Liver (tissue), 10 donors: ENCODE measurements at places on chromosomes 3 and 15.

GRCh38 chr15:74373056-74373650, 5.7 kb upstream of the CYP11A1 start:
- no peak overlapping the region for H3K4me3 ChIP-seq
- no peak overlapping the region for H3K27ac ChIP-seq
- no peak for DNase-seq
- H3K36me3 ChIP-seq, result no peaks in the 10 kb centered on the region
- peaks cover 11% of the 10 kb centered on the region for H3K4me1 ChIP-seq
- no peaks in the 10 kb centered on the region for H3K27me3 ChIP-seq

- no peaks in the 10 kb centered on the region for H3K4me1 ChIP-seq
- H3K36me3 ChIP-seq, result peaks cover 2% of the 10 kb centered on the region
- H3K4me3 ChIP-seq, result peak overlapping the region; percentile 85
Measured at GRCh38 chr15:92883163-92883875, 16.8 kb upstream of the CHD2 start.

- H3K27me3 ChIP-seq, result no peaks in the 10 kb centered on the region
- peaks cover 3% of the 10 kb centered on the region for H3K4me1 ChIP-seq
- no peak overlapping the region for H3K4me3 ChIP-seq
- no peak overlapping the region for H3K27ac ChIP-seq
- no peak for DNase-seq
Measured at GRCh38 chr15:75718328-75718727, 5.7 kb upstream of the CSPG4 start.

- peak overlapping the region; percentile 84 for H3K4me3 ChIP-seq
- peaks cover 28% of the 10 kb centered on the region for H3K4me1 ChIP-seq
- no peaks in the 10 kb centered on the region for H3K27me3 ChIP-seq
- no peaks in the 10 kb centered on the region for H3K36me3 ChIP-seq
Measured at GRCh38 chr3:57756528-57757401, 656 bp downstream of the SLMAP start.

- no peak overlapping the region for H3K27ac ChIP-seq
- H3K4me3 ChIP-seq, result no peak overlapping the region
- H3K27me3 ChIP-seq, result no peaks in the 10 kb centered on the region
- no peaks in the 10 kb centered on the region for H3K4me1 ChIP-seq
Measured at GRCh38 chr15:83610901-83611685, 42.8 kb upstream of the ADAMTSL3 start.

- H3K4me3 ChIP-seq, result no peak overlapping the region
- no peaks in the 10 kb centered on the region for H3K36me3 ChIP-seq
- no peaks in the 10 kb centered on the region for H3K27me3 ChIP-seq
- H3K4me1 ChIP-seq, result no peaks in the 10 kb centered on the region
- no peak overlapping the region for H3K27ac ChIP-seq
- DNase-seq, result no peak
Measured at GRCh38 chr3:54632834-54633233, 295.0 kb downstream of the LRTM1 start.

DNA sequence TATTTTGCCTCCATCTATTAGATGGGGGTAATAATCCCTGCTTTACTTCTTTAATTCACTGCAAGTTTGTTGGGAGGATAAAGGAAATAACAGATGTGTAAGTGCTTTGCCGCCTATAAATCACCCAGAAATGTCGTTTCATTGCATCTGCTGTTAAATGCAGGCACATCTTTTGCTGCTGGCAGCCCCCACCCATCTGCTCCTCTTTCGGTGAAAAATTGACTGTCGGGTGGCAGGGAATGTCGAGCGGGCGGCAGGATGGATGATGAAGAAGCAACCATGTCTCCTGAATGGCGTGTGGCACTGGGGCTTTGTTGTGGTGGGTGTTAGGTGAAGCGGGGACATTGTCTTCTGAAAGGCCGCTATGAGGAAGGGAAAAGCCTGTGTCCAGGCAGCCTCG, 543 bp upstream of the REC114 start:
- DNase-seq, result no peak
- H3K4me1 ChIP-seq, result no peaks in the 10 kb centered on the region
- no peak overlapping the region for H3K27ac ChIP-seq
- H3K36me3 ChIP-seq, result no peaks in the 10 kb centered on the region
- no peak overlapping the region for H3K4me3 ChIP-seq
